CD8-positive, alpha-beta memory T cell (primary cell): ENCODE measurements at places on chromosomes 13 and 19.

DNA sequence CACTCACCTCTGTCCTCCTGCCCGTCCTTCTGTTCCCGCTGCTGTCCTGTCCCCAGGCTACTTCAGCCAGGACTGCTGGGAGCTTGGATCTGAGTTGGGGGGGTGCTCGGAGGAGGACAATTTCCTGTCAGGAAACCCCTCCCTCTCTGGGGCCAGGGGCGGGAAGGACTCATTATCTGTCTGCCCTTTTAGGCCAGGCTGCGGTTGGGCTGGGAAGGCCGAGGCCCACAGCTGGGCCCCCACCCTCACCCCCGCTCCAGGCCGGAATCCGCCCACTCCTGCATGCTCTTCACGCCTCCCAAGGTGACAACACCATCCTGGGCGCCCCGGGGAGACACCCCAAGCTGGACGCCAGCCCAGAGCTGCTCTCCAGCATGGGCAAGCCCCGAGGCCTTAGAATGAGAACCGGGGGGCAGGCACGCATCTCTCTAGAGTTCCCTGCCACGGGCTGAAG is at the start of gene EXOC3L2:
EXOC3L2 (minus strand) TSS at position 74 of the 454 bp plus-strand sequence. CDS start 6,362 bp downstream, outside the sequence.
- H3K4me3 ChIP-seq, result no peak within 1 kb of the TSS
- no peaks in the 10 kb centered on the region for H3K36me3 ChIP-seq
- H3K27me3 ChIP-seq, result no peaks in the 10 kb centered on the region
- no peaks in the 10 kb centered on the region for H3K4me1 ChIP-seq

DNA sequence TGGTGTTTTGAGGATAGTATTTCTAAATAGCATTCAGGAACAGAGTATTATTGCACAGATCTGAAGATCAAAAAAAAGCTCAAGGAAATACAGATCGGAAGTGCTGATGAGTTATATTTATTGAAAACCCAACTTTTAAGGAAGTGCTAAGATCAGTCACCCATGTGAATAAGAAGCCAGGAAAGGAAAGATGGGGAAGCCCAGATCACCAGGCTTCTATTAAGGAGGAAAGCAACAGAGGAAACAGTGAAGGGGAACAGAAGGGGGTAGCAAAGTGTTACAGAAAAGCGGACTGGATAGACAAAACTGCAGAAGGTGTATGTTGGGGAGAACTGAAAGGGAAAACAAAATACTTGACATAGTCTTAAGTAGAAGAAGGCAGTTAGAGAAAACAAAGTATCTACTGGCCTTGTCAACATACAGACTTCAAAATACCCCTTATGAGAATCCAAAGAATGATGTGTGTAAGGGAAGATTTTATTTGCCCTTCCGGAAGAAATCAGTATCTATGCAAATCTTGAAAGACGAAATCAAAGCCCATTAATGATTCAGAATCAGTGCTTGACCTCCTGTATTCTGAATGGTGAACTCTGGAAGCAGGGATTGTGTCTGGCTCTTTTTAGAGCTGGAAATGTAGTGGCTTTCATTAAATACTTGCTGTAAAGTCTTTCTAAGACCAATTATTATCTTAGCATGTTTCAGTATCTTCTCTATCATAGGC is 12.1 kb downstream of the UFM1 start:
- H3K4me3 ChIP-seq, result no peak overlapping the region
- DNase-seq, result no peak
- H3K4me1 ChIP-seq, result no peaks in the 10 kb centered on the region

DNA sequence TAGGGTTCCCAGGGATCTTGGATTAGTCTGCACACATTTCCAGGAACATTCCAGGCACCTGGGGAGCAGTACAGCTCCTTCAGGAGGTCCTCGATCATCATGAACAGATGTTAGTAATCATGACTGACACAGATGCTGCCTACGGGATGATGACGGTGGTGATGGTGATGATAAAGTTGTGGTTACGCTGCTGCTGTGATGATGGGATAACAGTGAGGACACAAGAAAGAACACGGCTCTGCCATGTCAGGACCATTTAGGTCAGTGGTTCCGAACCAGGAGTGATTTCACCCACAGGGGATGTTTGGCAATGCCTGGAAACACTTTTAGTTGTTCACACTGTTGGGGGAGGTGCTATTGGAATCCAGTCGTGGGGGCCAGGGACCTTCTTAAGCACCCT is 1193.0 kb downstream of the UQCRFS1 start:
- no peaks in the 10 kb centered on the region for H3K4me1 ChIP-seq
- no peak for DNase-seq
- no peak overlapping the region for H3K27ac ChIP-seq
- H3K36me3 ChIP-seq, result no peaks in the 10 kb centered on the region

DNA sequence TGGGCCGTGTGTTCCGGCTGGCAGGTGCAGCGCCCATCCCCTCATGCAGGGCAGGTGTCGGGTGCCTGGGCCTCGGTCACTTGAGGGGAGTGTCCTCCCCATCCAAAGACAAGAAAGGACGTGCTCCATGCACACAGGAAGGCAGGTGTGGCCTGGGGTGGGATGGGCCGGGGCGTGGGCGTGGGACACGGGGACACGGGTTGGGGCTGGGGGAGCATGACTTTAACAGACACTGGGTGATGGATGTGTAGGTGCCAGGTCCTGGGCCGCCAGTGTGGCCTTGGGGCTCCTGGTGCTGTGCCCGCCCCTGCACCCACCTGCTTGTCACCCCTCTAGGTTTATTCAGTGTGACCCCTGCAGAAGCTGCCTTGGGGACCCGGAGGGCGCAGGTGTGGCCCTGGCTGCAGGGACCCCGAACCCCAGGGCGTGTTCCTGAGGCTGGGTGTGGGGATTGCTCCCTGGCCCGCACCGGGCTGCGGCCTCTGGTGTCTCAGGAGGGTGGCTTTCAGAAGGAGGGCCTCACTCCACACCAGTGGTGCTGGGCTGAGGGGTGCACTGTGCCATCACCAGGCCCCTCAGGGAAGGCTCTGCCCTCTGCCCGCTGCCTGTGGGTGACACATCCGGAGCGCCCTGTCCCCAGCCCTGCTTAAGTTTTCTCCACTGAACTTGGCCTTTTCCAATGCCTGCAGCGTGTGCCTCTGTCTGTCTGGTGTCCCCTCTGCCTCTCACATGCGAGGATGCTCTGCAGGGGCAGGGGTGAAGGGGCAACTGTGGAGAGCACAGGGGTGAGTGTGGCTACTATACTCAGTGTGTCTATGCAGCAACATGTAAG is 5.2 kb downstream of the TMEM255B start:
- H3K4me3 ChIP-seq, result no peak overlapping the region
- peaks cover 9% of the 10 kb centered on the region for H3K4me1 ChIP-seq
- H3K36me3 ChIP-seq, result no peaks in the 10 kb centered on the region
- peaks cover 33% of the 10 kb centered on the region for H3K27me3 ChIP-seq

GRCh38 chr13:54356209-54356608 is 1327.6 kb downstream of the OLFM4 start:
- DNase-seq, result no peak
- H3K27me3 ChIP-seq, result no peaks in the 10 kb centered on the region
- no peaks in the 10 kb centered on the region for H3K4me1 ChIP-seq
- no peaks in the 10 kb centered on the region for H3K36me3 ChIP-seq

DNA sequence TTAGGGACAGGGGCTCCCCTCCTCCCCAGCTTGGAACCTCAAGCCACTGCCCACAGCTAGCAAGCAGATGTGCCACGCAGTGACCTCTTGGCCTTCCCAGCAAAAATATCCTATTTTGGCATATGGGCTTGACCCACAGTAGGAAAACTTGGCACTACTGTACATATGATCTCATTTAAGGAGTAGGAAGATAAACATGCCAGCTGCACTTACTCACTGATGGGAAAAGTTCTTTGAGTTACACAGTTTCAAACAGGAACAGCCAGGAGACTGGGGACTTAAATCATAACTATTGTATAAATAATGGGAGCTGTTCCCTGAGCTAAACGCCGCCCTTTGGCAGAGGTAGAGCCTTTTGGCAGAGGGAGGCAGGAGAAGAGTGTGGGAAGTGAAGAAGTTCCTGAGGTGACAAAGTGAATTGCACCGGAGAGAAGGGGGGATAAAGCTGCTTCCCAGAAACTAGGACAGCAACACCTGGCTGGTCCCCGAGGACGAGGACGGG is 6.1 kb downstream of the SACS start:
- H3K4me1 ChIP-seq, result no peaks in the 10 kb centered on the region
- no peak overlapping the region for H3K27ac ChIP-seq
- H3K4me3 ChIP-seq, result no peak overlapping the region
- DNase-seq, result no peak

GRCh38 chr19:1655131-1655981 is 2.9 kb upstream of the TCF3 start:
- no peak overlapping the region for H3K4me3 ChIP-seq
- no peak overlapping the region for H3K27ac ChIP-seq
- H3K36me3 ChIP-seq, result no peaks in the 10 kb centered on the region
- H3K4me1 ChIP-seq, result peaks cover 9% of the 10 kb centered on the region
- no peak for DNase-seq
- H3K27me3 ChIP-seq, result no peaks in the 10 kb centered on the region

DNA sequence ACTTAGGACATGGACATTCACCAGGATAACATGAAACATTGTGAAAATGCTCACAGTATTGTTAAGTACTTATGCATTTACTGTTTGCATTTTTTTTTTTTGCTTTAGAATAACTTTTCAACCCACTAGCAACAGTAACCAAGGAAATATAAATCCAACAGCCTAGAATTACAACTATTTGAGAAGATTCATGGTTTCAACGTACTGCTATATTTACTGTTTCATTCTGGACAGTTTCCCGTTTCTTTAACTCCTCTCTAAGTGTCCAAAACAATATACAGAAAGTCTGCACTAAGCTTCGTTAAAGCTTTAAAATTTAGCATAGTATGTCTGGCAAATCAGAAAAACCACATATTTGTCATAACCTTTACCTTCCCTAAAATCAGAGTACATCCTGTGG is 2.7 kb downstream of the SMAD9 start:
- DNase-seq, result no peak
- peaks cover 3% of the 10 kb centered on the region for H3K27me3 ChIP-seq
- H3K4me1 ChIP-seq, result no peaks in the 10 kb centered on the region
- H3K27ac ChIP-seq, result no peak overlapping the region
- H3K36me3 ChIP-seq, result no peaks in the 10 kb centered on the region

DNA sequence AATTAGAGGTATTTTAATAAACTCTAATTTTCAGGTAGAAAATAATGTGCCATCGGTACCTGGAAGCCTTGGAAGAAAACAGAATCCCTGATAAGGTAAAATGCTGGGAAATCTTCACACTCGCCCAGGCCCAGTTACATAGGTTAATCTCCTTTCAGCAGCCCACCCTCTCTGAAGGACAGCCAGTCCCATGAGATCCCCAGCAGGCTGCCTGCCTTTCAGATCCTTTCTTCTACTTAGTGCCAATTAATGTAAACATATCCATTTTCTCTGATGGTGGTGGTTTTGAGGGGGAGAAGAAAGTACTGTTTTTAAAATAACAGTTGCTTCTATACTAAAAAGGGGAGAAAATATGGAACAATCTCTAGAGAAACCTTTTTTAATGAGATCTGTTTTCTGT is 12.2 kb downstream of the SMAD9 start:
- no peaks in the 10 kb centered on the region for H3K27me3 ChIP-seq
- H3K36me3 ChIP-seq, result no peaks in the 10 kb centered on the region
- no peak overlapping the region for H3K27ac ChIP-seq
- DNase-seq, result no peak
- no peaks in the 10 kb centered on the region for H3K4me1 ChIP-seq

DNA sequence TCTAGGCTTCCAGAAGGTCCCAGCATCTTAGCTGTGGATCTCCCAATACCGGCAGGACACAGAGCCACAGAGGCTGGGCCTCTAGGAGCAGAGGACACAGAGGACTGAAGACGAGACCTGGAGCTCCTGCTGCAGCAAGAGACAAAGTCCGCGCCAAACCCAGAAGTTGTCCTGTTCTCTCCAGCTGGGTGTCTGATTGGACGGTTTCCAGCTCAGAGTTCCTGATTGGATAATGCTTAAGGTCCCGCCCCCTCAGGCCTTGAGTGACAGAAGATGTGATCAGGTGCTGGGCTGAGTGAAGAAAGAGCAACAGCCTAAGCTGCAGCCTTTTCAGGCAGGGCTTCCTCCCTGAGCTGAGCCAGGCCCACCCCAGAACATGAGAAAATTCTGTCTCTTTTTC is 59.9 kb upstream of the ZNF85 start:
- H3K36me3 ChIP-seq, result no peaks in the 10 kb centered on the region
- no peak overlapping the region for H3K4me3 ChIP-seq
- no peak for DNase-seq
- no peaks in the 10 kb centered on the region for H3K4me1 ChIP-seq

DNA sequence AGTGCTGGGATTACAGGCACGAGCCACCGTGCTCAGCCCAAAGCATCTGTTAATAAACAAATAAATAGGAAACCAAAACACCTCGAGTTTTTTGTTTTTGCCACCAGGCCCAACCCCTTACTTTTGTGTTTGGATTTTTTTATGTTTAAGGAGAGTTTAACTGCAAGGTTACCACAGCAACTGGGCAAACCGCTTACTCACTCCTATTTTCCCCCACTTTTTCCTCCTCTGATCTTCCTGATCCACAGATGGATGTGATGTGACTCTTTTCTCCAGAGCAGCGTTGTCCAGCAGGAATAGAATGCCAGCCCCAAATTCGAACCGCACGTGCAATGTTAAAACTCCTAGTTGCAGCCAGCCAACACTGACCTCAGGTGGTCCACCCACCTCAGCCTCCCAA is 2.1 kb upstream of the PNMA8B start:
- H3K27me3 ChIP-seq, result peaks cover 8% of the 10 kb centered on the region
- H3K4me1 ChIP-seq, result no peaks in the 10 kb centered on the region
- H3K4me3 ChIP-seq, result no peak overlapping the region
- no peaks in the 10 kb centered on the region for H3K36me3 ChIP-seq
- no peak for DNase-seq

- no peaks in the 10 kb centered on the region for H3K36me3 ChIP-seq
- no peak overlapping the region for H3K27ac ChIP-seq
- no peaks in the 10 kb centered on the region for H3K4me1 ChIP-seq
- DNase-seq, result no peak
- no peaks in the 10 kb centered on the region for H3K27me3 ChIP-seq
- no peak overlapping the region for H3K4me3 ChIP-seq
Observed at GRCh38 chr19:30649934-30650614, 277.9 kb downstream of the ZNF536 start.

DNA sequence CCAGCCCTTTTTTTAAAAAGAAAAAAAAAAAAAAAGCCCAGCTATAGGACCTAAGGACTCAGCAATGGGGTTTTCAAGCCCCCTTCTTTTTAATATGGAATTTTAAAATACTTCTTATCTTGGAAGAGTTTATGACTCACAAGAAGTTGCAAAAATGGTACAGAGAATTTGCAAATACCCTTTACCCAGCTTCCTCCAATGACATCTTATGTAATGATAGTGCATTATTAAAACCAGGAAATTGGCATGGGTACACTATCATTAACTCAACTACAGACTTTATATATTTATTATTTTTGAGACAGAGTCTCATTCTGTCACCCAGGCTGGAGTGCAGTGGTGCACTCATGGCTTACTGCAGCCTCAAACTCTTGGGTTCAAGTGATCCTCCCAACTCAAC is 16.1 kb downstream of the TMEM38A start:
- no peak overlapping the region for H3K27ac ChIP-seq
- no peak overlapping the region for H3K4me3 ChIP-seq
- DNase-seq, result no peak
- no peaks in the 10 kb centered on the region for H3K27me3 ChIP-seq
- no peaks in the 10 kb centered on the region for H3K4me1 ChIP-seq

GRCh38 chr13:66345518-66345810 is 884.7 kb downstream of the PCDH9 start:
- H3K27ac ChIP-seq, result no peak overlapping the region
- no peaks in the 10 kb centered on the region for H3K36me3 ChIP-seq
- no peaks in the 10 kb centered on the region for H3K27me3 ChIP-seq
- H3K4me1 ChIP-seq, result no peaks in the 10 kb centered on the region
